Esophagus muscularis mucosa (tissue), 4 donors: ENCODE measurements at places on chromosomes 11 and 22. TPM values are rescaled to one million over a fixed set of nuclear protein-coding genes. Genes with fewer than 3 reads are reported as not detected.

Gene PATE2
- not detected for total RNA-seq

Gene TREH
- not detected for total RNA-seq

Gene LMO2
- total RNA-seq, result 20.2 TPM

DNA sequence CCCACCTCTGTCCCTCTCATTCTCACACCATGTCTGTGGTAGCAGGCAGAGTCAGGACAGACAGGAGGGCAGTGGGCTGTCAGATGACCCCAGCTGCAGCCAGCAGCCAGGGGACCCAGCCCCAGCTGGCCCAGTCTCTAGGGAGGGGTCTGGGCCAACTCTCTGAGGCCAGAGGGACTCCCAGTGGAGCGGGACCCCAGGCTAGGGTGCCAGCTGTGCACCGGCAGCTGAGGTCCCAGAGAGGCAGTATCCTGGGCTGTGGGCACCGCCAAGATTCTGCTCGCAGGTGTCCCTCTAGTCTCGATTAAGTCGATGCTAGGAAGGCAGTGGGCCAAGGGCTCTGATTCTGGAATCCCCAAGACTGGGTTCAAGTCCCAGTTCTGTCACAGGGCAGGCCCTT, 16.7 kb upstream of the FADD start:
- DNase-seq, result no peak

DNA sequence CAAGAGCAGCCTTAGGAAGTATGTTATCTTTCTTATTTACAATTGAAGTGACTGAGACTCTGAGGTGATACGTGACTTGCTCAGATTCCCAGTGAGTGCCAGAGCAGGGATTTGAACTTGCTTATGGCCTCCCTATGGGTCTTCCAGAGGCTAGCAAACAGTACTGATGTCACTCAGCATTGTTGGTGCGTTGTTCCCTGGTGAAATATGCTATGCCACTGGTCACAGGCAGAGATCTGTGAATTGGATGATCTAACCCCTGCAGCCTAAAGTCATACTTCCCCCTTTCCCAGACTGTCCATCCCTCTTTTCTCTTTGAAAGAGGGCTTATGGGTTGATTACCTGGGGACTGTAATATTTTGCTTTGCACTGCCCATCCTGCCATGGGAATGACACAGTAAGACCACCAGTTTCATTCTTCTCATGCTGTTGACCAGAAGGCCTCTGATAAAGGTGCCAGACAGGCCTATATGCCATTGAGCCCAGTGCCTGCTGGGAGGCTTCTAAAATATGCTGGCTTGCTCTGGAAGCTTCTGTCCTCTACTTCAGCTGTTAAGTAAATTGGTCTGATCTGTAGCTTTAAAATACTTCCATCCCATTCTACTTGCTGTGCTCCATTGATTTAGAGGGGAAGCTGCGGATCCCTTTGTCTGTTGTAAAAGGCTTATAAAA, 152.2 kb upstream of the E2F8 start:
- no peak for DNase-seq

- DNase-seq, result no peak
Observed at GRCh38 chr11:65872586-65873317, at the start of gene EFEMP2. TSS of gene EFEMP2 (minus strand) at chr11:65872800. CDS start at chr11:65872354, 446 bp downstream.

DNA sequence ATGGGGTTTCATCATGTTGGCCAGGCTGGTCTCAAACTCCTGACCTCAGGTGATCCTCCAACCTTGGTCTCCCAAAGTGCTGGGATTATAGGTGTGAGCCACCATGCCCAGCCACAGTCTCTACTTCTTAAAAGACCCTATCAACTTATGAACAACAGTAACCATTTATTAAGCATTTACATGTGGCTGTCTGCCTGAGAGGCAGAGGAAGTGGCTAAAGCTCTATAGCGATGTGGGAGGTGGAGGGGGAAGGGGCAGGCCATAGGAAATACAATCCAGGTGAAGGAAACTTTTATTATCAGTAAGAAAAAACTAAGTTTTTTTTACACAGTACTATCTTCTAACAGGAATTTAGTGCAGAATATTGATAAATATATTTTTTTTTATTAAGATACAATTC, 87.8 kb upstream of the PHOX2A start:
- no peak for DNase-seq

DNA sequence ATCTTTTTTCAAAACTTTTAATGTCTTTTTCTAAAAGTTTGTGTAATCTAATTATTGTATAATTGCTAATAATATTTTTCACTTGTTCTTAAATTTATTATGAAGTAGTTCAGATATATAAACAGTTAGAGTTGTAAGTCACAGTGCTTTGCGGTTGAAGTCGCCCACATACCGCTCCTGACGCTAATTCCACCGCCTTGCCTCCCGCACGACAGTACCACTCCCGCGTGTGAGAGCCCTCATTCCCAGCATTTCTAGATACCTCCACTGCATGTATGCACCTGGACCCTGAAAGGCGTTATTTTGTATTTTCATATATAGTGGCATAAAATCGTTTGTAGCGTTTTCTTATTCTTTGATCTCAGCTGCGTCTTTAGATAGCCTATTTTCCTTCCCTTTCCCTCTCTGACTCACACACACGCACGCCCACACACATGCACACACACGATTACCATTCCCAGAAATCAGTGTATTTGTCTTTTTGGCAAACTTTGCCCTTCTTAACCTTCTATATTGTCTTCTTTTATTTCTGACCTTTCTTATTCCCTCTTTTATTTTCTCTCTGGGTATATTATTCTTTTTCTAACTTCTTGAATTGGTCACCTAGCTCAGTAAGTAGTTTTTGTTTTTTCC, 56.4 kb upstream of the PITPNB start:
- no peak for DNase-seq
